ENCODE measurements at places on chromosomes 5 and 9.

DNA sequence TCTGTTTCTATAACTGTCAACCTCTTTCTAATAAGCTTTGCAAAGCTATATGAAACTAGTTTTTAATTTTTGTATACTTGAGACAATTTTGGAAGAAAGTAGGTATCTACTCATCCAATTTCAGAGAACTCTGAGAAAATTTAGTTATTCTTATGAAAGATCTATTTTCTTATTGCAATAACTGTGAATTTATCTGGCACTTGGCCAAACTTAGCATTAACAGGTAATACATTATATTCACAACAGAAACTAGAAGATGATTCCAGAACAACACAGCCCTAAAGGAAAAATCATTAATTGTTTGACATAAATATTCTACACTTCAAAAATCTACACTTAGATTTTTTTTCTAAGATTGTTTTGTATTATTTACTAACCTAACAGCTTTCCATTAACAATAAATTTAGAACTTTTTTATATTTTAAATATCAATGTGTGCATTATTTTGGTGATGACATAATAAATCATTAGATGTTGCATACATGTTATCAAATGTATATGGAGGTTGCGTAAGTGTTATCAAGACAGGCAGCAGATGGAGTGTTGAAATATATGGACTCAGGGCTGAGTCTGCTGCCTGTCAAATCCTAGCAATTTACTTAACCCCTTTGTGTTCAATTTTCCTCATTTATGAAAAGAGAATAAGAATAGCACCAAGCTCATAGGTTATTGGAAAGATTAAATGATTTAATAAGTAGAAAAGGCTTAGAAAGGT, 141.8 kb downstream of the MUSK start:
- no peak for DNase-seq

DNA sequence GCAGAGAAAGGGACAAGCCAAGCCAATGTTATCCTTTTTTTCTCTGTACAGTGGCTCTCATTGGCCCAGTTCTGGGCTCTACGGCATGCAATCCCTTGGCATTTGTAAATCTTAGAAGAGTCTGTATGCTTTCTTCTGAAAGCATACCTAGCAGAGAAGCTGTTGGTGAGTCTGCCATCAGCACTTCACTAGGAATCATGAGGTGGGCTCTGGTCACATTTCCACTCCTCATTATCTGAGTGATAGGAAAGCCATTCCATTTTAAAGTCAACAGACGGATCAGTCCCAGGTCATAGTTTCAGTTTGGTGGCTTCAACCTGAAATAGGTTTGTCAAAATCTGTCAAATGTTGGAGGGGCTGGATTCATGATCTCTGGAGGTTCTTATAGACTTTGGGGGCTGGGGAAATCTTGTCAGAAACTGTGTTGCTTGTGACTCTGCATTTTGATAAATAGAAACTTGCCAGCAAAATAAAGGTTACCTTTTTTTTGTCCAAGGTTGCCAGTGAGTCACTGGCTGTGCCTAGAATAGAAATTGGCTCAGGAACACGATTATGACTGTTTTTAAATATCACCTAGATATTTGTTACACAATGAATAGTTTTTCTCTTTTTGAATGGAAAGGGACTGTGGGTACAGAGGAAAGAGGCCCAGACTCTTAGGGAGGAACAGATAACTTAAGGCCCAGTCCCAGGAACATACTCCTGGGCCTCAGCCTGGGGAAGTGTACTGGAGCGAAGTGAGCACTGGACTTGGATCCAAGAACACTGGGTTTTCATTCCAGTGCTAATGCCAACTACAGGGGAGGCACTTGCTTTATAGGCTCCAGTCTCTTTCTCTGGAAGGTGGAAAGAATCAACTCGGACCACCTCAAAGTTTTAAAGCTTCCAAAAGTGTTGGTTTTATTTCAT, 183.1 kb downstream of the NMUR2 start:
- no peak for DNase-seq

- DNase-seq, result no peak
Observed at GRCh38 chr9:125752070-125752628, 5.0 kb downstream of the PBX3 start.

- DNase-seq, result no peak
Observed at GRCh38 chr5:626850-627249, 14.7 kb downstream of the CEP72 start.

GRCh38 chr5:146840016-146840415, 38.5 kb downstream of the PPP2R2B start:
- no peak for DNase-seq

- DNase-seq, result no peak
Observed at GRCh38 chr9:112898872-112899311, 8.2 kb upstream of the SLC46A2 start.
